Endothelial cell of coronary artery (primary cell): ENCODE measurements at places on chromosomes 16 and 17. TPM values are rescaled to one million over a fixed set of nuclear protein-coding genes. Genes with fewer than 3 reads are reported as not detected.

SECTM1 gene
- 0.36 and 1.8 TPM in 2 replicates for total RNA-seq

MILR1 gene
- 2.7 and 6.9 TPM in 2 replicates for total RNA-seq

TVP23A gene
- total RNA-seq: not detected in 2 replicates

PYY gene
- total RNA-seq: not detected in 2 replicates

HOXB4 gene
- 4.9 and 6.0 TPM in 2 replicates for total RNA-seq

TTLL6 gene
- not detected in 2 replicates for total RNA-seq

SPN gene
- total RNA-seq: not detected in 2 replicates

PRSS36 gene
- total RNA-seq: 0.09 and 0.27 TPM in 2 replicates

TNFRSF17 gene
- total RNA-seq: not detected in 2 replicates

DGKE gene
- total RNA-seq: 8.2 and 11.8 TPM in 2 replicates
